Smooth muscle cell of the brain vasculature (primary cell): ENCODE measurements at places on chromosomes 12 and 14.

DNA sequence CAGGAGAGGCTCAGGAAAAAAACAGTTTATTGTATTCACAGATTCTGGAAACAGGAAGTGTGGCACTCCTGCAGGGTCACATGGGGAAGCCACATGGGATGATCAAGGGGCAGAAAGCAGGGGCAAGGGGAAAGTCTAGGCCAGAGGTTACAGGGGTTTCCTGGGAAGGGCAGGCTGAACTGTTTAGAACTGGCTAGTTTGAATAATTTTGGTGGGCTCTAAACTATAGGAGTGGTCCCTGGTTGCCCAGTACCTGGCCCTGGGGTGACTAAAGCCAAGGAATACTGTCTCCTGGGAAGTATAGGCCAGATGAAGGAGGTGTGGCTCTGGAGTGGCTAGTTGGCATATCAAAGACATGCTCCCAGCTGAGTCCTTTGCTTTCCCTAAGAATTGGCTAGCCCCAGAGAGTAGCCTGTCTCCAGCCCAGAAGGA, 169.2 kb downstream of the SLC41A2 start:
- DNase-seq, result no peak

GRCh38 chr14:31541702-31542101, 19.5 kb upstream of the NUBPL start:
- DNase-seq, result no peak

- no peak for DNase-seq
Measured at GRCh38 chr12:31663576-31663975, 4.1 kb downstream of the ETFBKMT start.

GRCh38 chr14:35435177-35435576, 30.6 kb upstream of the NFKBIA start:
- DNase-seq, result no peak
